T-helper 2 cell treated with Interferon-gamma antibody and Interleukin-4, amounts not matched to agents 100 ng/mL and 5 ng/mL, for 36 hours (primary cell): ENCODE measurements at places on chromosomes 11 and 22. TPM values are rescaled to one million over a fixed set of nuclear protein-coding genes. Genes with fewer than 3 reads are reported as not detected.

ANO9 gene
- 67.6 and 74.5 TPM in 2 replicates for total RNA-seq

MTA2 gene
- 257 and 262 TPM in 2 replicates for total RNA-seq

KRTAP5-10 gene
- not detected in 2 replicates for total RNA-seq

GNAZ gene
- total RNA-seq = 0.66 and 0.91 TPM in 2 replicates

ACRV1 gene
- total RNA-seq = not detected in 2 replicates

PRRG4 gene
- 0.66 and 1.0 TPM in 2 replicates for total RNA-seq

GAL3ST1 gene
- total RNA-seq = not detected in 2 replicates

CREB3L1 gene
- 0.09 TPM in 1 of 2 replicates, not detected in the other for total RNA-seq

SYNGR1 gene
- total RNA-seq = 0.30 and 0.32 TPM in 2 replicates

DNAJB7 gene
- not detected in 2 replicates for total RNA-seq

WNT7B gene
- not detected in 2 replicates for total RNA-seq

FBXO3 gene
- 21.6 and 22.9 TPM in 2 replicates for total RNA-seq

OSBP2 gene
- total RNA-seq = 0.98 and 1.2 TPM in 2 replicates

NPAS4 gene
- 0.27 and 0.61 TPM in 2 replicates for total RNA-seq

SPI1 gene
- total RNA-seq = not detected in 2 replicates

TIMP3 gene
- 0.05 TPM in 1 of 2 replicates, not detected in the other for total RNA-seq

ADAMTS15 gene
- total RNA-seq = 0.02 TPM in 2 replicates

CHRNA10 gene
- 3.0 and 3.7 TPM in 2 replicates for total RNA-seq

RNF26 gene
- total RNA-seq = 33.0 and 34.3 TPM in 2 replicates

KRTAP5-8 gene
- total RNA-seq = 0.16 TPM in 1 of 2 replicates, not detected in the other

CD6 gene
- total RNA-seq = 336 and 337 TPM in 2 replicates

CCDC116 gene
- 0.23 and 0.66 TPM in 2 replicates for total RNA-seq

DRICH1 gene
- total RNA-seq = 1.2 and 1.4 TPM in 2 replicates

FAM181B gene
- total RNA-seq = not detected in 2 replicates

MMP12 gene
- not detected in 2 replicates for total RNA-seq

ZDHHC13 gene
- 25.8 and 27.8 TPM in 2 replicates for total RNA-seq

NRXN2 gene
- total RNA-seq = 0.05 and 0.09 TPM in 2 replicates

OR8A1 gene
- not detected in 2 replicates for total RNA-seq

SLC6A5 gene
- total RNA-seq = not detected in 2 replicates

CTSW gene
- total RNA-seq = 26.4 and 29.3 TPM in 2 replicates

C11orf97 gene
- not detected in 2 replicates for total RNA-seq

DCHS1 gene
- total RNA-seq = 0.43 and 0.45 TPM in 2 replicates

PLA2G3 gene
- not detected in 2 replicates for total RNA-seq

LRRC51 gene
- 6.4 and 7.5 TPM in 2 replicates for total RNA-seq

MPPED2 gene
- total RNA-seq = not detected in 2 replicates

MRGPRX4 gene
- total RNA-seq = not detected in 2 replicates

FAM180B gene
- 0.18 and 0.20 TPM in 2 replicates for total RNA-seq

OR8K3 gene
- total RNA-seq = not detected in 2 replicates

TTLL12 gene
- 51.3 and 53.0 TPM in 2 replicates for total RNA-seq

THY1 gene
- 10.3 and 11.3 TPM in 2 replicates for total RNA-seq

UCP2 gene
- total RNA-seq = 338 TPM in 2 replicates

SDHD gene
- total RNA-seq = 81.1 and 86.7 TPM in 2 replicates

OR51E2 gene
- total RNA-seq = not detected in 2 replicates

ANAPC15 gene
- total RNA-seq = 77.9 and 78.0 TPM in 2 replicates

BRMS1 gene
- 42.5 and 44.9 TPM in 2 replicates for total RNA-seq

KDM4D gene
- 0.39 and 0.45 TPM in 2 replicates for total RNA-seq

OR8H3 gene
- total RNA-seq = not detected in 2 replicates

NLRP14 gene
- 0.11 and 0.39 TPM in 2 replicates for total RNA-seq

ZNF74 gene
- total RNA-seq = 8.9 and 10.7 TPM in 2 replicates

WNT11 gene
- not detected in 2 replicates for total RNA-seq

APOA4 gene
- not detected in 2 replicates for total RNA-seq

PRG3 gene
- not detected in 2 replicates for total RNA-seq

SERHL2 gene
- total RNA-seq = 0.86 and 1.0 TPM in 2 replicates

SUSD2 gene
- 0.59 and 0.89 TPM in 2 replicates for total RNA-seq
